ENCODE measurements at places on chromosomes 12 and 14.

GRCh38 chr14:94886931-94887330 lies 117.0 kb upstream of the GSC start:
- DNase-seq = no peak

DNA sequence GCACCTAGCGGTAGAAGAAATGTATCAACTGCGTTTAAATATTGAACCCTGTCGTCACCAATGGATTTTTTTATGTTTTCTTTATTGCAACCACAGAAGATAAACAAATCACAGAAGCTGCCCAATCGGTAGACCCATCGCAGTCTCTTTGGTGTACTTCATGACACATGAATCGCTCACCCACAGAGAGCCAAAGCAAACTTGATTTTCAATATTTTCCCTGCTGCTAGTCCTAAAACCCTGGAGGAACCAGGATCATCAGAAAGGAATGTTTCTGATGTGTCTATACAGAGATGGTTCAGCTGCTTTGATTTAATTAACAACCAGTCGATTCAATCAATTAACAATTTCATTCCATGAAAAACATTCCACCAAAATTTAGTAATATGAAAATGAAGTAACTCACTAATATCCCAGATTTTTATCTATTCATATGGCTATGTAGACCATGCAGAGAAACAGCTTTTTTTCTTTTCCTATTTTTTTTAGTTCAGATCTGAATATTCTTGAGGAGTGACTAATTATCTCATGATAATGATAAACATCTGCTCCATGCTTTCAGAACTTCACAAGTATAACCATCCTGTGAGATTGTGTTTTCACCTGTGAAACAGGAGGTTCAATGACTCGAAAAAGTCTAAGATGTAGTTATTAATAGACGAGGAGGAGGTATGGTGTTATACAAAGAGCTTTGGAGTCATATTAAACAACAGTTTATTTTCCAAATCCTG lies 46.1 kb downstream of the DIO2 start:
- DNase-seq = no peak

DNA sequence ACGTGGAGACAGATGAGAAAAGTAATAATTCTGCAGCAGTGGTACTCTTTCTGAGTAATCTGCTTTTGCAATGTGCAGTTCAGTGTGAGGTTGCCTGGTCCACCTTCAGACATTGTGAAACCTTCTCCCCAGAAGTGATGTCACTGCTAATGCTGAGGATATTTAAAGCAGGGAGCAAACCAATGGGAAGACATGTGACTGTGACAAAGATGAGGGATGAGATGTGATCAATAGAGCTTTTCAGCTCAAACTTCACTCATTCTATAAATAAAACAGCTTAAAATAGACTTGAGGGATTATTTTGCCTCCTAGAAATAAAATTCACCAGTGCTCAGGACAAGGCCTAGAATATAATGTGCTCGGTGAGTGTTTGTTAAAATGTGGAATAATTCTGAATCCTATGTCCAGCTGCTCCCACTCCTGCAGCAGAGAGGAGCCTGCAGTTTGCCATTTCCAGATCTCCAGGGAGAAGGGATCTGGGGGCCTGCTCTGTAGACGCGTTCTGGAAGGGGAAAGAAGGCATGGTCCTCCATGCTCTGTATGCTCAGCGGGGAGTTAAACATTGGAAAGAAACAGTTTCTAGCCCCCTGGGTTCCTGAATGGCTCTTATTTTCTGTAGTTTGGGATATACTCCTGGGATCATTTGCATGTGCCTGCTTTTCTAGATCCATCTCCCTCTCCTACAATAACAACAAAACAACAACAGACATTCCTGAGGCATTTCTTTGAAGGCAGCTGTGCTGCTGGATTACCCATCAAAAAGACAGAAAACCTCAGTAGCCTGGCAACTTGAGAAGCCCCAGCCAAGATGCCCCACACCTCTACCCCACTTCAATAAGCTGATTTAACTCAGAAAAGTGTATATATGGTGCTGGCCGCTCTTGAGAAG lies 8.9 kb downstream of the SLC7A8 start:
- no peak for DNase-seq

GRCh38 chr14:64766430-64767151 lies 62.4 kb downstream of the PLEKHG3 start:
- DNase-seq = no peak

- no peak for DNase-seq
These were observed 5.0 kb downstream of the GLI1 start for GRCh38 chr12:57464569-57464968.

DNA sequence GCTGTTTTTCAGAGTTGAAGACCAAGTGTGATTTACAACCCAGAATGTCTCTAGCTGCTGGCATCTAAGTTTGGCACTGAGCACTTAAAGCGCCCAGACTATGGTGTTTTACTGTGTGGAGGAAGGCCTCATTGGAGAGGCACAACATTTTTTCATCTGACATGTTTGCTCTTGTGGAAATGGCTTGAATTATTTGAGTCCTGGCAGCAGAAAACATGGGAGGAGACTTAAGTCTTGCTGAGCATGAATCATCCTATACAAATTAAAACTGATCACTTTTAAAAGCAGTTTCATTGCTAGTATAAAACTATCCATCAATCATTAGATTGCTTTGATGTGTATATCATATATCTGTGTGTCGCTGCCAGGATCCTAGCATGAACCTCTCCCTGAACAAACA lies 85.9 kb upstream of the REP15 start:
- no peak for DNase-seq

DNA sequence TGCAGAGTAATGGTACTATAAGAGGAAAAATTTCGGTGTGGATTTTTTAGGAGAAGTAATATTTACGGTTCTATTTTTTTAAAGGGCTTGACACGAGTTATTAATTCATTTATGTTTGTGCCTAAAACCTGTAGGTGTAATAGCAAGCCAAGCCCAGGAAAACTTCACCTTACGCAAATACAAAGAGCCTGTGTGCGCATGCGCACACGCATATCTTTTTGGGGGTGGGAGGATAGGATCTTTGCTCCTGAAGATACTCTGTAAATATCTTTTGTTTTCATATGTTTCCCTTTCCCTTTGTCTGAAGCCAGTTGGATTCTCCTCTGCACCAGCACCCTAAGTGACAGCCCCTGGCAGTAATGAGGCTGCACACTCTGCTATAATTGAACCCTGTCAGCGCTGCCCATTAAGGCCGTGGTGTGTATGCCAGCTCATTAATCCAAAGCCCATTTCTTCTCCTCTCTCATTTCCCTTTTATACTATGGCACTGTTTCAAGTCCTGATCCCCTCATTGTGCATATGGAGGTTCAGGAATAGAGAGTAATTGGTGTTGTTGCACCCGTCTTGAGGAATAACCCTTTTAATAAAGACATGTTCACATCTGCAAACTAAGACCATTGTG lies 327.2 kb upstream of the E2F7 start:
- DNase-seq = no peak

GRCh38 chr12:54082397-54082892 lies 28.8 kb downstream of the HOXC4 start:
- DNase-seq = peak; percentile 12

- no peak for DNase-seq
These were observed 23.2 kb upstream of the PSMA6 start for GRCh38 chr14:35268946-35269345.

GRCh38 chr14:22540811-22541360 lies 48.1 kb downstream of the DAD1 start:
- no peak for DNase-seq

DNA sequence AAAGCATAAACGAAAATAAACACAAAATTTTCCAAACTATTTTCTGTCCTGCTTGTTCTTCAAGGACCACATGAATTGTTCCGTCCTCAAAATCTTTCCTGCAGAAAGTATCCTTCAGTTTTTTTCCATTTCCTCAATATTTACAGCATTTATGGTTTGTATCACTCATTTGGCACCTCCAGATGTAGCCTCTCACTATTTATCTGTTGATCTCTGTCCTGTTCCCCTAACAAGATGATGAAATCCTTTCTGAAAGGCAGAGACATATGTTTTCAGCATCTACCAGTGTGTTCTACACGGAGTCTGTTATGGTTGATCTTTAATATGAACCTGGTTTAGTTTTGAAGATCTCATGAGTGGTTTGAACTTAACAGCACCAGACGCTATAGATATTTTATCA lies 490.2 kb downstream of the NELL2 start:
- no peak for DNase-seq

GRCh38 chr12:62865937-62866336 lies 69.0 kb downstream of the PPM1H start:
- no peak for DNase-seq

DNA sequence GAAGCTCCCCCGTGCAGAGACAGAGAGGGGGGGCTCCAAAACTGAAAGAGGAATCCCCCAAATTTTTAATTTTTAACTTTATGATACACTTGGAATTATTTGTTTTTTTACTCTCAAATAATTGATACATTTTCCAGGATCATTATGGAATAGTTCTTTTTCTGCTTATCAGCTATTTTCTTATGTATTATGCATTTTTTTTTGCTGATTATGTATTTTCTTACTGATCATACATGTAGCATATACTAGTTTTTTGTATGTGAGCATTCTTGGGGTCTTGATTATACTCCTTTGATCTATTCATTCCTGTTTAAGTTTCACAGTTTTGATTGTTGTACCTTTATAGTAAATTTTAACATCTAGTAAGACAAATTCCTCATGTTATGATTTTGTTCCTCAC lies 55.5 kb upstream of the LDHB start:
- DNase-seq = no peak

DNA sequence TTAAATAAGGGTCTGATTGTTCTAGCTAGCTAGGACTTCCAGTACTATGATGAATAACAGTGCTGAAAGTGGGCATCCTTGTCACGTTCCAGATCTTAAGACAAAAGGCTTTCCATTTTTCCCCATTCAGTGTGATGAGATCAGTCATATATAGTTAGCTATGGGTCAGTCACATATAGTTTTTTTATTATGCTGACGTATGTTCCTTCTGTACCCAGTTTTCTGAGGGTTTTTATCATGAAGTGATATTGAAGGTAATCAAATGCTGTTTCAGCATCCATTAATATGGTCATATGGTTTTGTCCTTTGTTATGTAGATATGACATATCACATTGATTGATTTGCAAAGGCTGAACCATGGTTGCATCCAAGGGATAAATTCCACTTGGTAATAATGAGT lies 800.1 kb upstream of the FBXO33 start:
- DNase-seq = no peak

GRCh38 chr12:76299536-76300296 lies 48.5 kb downstream of the BBS10 start:
- no peak for DNase-seq

GRCh38 chr12:47984331-47984801 lies 19.9 kb downstream of the COL2A1 start:
- DNase-seq = no peak

DNA sequence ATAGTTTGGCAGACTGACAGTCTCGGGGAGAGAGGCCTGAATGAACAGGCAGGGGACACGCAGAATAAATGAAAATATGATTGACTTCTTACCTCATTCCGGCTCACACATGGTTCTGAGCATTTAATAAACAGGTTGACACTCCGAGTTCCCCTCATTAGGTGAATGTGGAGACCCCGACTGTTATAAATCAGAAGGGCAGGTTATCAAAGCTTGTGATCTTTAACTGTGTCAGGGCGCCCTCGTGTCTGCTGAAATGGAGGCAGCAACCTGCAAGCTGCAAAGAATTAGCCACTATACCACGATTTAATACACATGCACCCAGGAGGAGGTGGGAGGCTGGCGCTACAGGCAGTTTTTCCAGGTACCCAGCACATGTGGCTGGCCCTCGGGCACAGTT lies 627.5 kb downstream of the MED13L start:
- no peak for DNase-seq

DNA sequence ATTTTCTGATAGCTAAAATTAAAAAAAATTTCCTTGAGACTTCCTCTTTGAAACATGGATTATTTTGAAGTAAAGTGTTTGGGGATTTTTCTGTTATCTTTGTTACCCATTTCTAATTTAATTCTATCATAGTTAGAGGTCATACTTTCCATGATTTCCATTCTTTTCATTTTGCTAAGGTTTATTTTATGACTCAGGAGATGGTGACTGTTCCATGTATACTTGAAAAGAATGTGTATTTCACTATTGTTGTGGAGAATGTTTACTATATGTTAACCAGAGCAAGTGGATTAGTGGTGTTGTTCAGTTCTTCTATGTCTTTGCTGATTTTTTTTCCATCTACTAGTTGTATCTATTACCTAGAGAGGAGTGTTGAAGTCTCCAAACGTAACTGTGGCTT lies 250.5 kb upstream of the PELI2 start:
- DNase-seq = no peak

DNA sequence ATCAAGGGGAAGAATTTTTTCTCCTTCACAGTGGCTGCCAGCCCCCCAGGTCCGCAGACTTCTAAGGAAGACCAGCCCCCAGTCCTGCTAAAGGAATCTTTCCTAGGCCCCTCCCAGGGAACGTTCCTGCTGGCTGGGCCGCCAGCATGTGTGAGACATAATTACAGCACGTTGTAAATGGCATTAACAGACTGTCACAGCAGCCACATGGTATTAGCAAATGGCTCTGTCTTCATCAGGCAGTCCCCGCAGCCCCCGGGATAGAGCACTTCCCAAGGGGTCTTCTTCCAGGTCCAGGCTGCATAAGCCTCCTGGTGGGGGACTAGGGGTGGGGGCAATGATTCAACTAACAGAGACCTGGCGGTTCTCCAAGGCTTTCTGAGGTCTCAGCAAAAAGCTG lies 34.9 kb upstream of the FAM222A start:
- DNase-seq = no peak

- no peak for DNase-seq
These were observed 86.0 kb upstream of the ATF1 start for GRCh38 chr12:50677858-50678257.

- DNase-seq = no peak
These were observed 16.1 kb downstream of the VRTN start for GRCh38 chr14:74364271-74364880.

- DNase-seq = no peak
These were observed 44.5 kb downstream of the FOXA1 start for GRCh38 chr14:37550511-37550910.

GRCh38 chr12:107748472-107748871 lies 12.5 kb downstream of the PRDM4 start:
- DNase-seq = no peak

- no peak for DNase-seq
These were observed 167.6 kb downstream of the ANO2 start for GRCh38 chr12:5777451-5777850.

DNA sequence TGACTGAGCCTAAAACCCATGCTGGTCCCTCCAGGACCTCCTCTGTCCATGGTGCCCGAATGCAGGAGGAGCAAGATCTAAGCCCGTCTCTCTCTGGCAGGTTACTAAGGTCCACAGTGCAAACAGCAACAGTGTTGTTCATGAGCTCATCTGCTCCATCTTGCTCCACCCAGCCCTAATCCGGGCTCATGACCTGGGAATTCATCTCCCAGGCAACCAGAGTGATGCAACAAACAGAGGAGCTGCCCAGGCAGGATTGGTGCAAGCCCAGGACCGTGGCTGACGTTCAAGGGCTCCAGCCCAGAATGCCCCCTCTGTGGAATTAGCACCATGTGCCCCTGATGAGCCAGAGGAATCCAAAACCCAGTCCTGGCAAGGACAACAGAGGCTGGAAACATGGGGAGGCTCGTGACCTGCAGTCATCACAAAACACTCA lies 29.9 kb downstream of the HSPB8 start:
- no peak for DNase-seq

GRCh38 chr14:95218006-95218405 lies 60.7 kb upstream of the DICER1 start:
- no peak for DNase-seq

GRCh38 chr12:91633734-91634357 lies 451.2 kb upstream of the DCN start:
- DNase-seq = no peak

- no peak for DNase-seq
These were observed 57.5 kb downstream of the PLEKHA5 start for GRCh38 chr12:19186722-19187661.

- DNase-seq = no peak
These were observed 65.1 kb upstream of the GPHB5 start for GRCh38 chr14:63383776-63384367.
